Hematopoietic multipotent progenitor cell treated with erythropoietin and hydrocortisone succinate and interleukin-3 and kit ligand, for 17 days (in vitro differentiated cells): ENCODE measurements at places on chromosomes 12 and 14.

DNA sequence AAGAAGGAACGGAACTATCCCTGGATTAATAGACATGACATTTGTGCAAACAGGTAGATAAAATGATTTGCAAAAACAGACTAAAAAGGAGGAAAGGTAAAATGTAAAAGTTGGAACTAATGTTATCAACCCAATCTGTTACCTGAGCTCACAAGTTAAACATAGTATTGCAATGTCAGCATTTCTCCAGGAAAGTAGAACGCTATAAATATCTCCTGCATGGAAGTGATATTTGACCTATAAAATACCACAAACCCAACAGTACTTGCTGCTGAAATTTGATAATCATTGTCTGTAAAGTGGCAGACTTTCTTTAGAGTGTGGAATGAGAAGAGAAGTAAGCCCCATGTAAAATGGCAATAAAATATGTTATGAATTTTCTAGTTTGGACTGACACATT lies 1435.7 kb downstream of the LRFN5 start:
- DNase-seq = no peak

- no peak for DNase-seq
These were observed 25.4 kb upstream of the FAM177A1 start for GRCh38 chr14:35020713-35021112.

- DNase-seq = no peak
These were observed 74.3 kb downstream of the IGF1 start for GRCh38 chr12:102406033-102406584.

- DNase-seq = peak; percentile 27
These were observed 25.5 kb downstream of the CEP83 start for GRCh38 chr12:94434171-94434570.

DNA sequence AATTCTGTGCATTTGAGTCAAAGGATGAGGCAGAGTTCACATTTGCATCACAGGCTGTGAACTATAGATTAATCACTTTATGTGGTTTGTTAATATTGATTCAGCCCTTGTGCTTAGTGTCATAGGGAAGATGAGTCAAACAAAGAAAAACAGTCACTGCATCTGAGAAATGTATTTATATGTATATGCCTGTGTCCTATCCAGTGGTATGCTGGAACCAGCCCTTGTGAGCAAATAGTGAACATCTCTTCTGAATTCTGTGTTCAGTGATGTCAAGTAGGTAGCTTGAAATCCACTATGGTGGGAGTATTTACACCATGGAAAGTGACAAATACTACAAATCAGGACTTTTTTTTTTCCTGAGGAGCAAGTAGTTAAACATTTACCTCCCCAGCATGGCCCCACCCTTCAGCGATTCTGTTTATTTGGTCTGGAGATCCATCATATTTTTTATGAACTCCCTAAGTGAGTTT lies 128.5 kb downstream of the HMGA2 start:
- DNase-seq = no peak

GRCh38 chr14:48792376-48793024 lies 793.7 kb downstream of the RPS29 start:
- no peak for DNase-seq

DNA sequence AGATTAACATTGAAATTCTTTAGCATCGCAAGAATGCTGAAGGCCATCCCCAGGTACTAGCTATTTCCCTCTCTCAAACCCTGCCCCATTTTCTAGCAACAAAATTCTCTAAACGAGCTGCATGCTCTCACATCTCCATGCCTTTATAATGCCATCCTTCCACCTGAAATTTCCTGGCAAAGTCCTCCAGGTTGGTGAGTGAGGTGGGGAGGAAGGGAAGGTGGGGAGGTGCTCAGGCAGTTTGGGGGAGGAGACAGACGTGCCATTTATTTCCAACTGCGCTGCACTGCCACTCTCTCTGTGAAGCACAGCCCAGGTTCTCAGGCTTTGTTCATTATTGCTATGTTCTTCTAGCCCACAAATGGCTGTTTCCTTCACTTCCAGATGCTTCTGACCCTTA lies 208.4 kb downstream of the PAWR start:
- no peak for DNase-seq

- no peak for DNase-seq
These were observed 90.7 kb downstream of the ITPK1 start for GRCh38 chr14:93025055-93025454.

DNA sequence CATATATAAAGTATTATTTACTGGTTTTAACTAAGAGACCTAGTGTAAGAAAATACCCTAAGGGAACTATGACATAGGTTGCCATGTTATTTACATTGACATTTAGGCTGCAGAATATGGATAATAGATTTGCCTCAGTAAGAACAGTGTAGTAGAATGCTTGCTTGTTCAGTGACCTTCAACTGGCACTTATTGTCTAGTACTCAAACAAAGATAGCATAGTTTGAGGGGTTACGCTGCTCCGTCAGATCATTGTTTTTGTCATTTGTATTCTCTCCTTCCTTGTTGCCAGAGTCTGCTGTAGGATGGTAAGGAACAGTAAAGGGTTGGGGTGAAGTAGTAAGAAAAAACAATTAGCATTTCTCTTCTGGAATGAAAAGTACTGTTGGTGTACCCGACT lies 33.2 kb downstream of the TOGARAM1 start:
- DNase-seq = no peak

- no peak for DNase-seq
These were observed 4.3 kb upstream of the MYF6 start for GRCh38 chr12:80702889-80703805.

DNA sequence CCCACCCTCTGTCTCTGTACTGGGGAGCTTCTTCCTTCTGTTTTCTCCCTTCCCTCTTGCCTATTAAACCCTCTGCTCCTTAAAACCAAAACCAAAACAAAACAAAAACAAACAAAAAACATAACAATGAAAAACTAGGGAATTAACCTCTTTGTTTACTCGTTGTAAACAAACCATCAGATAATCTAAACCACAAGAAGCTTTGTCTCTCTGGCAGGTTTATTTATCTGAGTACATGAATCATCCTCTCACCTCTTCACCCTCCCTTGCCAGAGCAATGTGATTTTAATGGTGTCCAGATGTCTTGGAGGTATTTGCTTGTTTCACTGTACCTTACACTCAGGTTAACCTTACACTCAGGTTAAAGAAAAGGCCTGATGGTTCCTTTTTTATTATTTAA lies 66.1 kb downstream of the DYRK2 start:
- DNase-seq = no peak

DNA sequence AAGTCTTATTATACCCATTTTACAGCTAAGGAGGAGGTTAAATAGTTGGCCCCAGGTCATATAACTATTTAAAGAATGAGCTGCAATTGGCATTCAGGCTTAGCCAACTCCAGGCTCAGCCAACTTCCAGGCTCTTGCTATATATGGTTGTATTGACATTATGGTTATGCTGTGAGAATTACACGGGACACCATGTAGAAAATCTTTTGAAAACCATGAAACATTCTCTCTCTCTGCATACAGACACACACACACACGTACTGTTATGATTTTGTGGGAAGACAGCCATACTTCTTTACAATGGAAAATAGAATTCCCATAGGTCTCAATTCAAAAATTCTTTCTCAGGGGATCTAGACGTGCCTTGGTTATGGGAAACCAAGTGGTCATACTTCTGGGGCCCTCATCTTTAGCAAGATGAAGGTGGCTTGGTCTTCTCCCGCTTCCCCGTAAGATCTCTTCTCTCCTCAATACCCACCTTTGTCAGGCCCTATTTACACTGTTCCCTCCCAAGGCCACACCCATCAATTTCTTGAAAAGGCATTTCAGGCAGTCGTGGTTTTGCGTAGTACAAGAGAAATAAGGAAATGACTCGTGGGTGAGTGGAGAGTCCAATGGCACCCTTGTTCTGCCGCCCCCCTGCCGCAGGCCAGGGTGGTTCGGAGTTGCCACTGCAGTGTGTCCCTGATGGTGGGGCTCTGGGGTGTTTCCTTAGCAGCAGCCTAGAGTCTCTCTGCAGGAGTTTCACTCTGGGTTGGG lies 10.0 kb upstream of the GPRC5A start:
- DNase-seq = no peak

GRCh38 chr12:75844985-75845384 lies 186.6 kb downstream of the PHLDA1 start:
- no peak for DNase-seq

- DNase-seq = no peak
These were observed 46.7 kb downstream of the SMUG1 start for GRCh38 chr12:54142114-54142475.

DNA sequence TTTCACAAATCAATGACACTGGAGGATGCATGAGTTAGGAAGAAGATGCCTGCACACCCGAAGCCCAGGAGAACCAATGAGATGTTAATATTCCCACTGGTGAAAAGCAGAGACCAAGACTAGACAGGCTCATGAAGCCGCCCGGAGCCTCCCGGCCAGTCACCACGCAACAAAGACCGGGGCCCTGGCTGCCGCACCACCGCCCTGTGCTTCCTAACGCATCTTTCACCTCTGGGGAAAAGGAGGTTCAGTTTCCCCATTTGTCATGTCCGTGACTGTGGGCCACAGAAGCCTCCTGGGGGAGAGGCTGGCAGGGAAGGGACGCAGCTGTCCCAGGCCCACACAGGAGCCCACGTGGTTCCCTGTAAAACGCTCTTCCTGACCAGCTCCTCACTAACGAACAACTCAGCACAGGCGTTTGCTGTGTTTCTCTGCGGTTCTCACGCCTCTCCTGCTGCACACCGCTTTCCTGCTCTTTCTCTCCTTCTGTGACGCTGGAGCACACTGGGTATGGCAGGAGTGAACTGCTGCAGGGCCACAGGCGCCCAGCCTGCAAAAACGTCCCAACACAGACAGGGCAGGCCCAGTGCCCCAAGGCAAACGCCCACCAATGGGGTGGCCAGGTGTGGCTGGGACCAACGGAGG lies 10.8 kb downstream of the RIMBP2 start:
- no peak for DNase-seq

- DNase-seq = no peak
These were observed 858.2 kb upstream of the FLRT2 start for GRCh38 chr14:84671776-84672175.

- DNase-seq = no peak
These were observed 226.8 kb upstream of the ALG10 start for GRCh38 chr12:33795536-33795935.
